Head of caudate nucleus (tissue), 42 donors: ENCODE measurements at places on chromosomes 16 and 17.
A peak's percentile ranks its signal among the peaks of the same experiment; 100 is the strongest.

DNA sequence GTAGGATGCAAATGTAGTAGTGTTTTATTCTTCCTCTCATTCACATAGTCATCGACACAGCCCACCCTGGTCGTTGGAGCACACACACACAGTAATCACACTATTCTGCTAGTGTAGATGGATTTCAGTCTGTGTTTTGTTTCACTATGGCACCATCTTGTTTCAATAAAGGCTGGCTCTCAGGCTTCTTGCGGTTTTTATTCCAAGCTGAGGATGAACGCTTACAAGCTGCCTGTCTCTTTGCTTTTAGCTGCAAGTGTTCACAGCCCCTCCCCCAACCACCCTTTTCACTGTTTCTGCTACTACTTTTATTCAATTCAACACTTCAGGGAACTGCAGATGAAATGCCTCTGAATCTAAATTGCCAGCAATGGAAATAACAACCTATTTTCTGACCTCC is 140.9 kb upstream of the PMFBP1 start:
- no peak for DNase-seq

DNA sequence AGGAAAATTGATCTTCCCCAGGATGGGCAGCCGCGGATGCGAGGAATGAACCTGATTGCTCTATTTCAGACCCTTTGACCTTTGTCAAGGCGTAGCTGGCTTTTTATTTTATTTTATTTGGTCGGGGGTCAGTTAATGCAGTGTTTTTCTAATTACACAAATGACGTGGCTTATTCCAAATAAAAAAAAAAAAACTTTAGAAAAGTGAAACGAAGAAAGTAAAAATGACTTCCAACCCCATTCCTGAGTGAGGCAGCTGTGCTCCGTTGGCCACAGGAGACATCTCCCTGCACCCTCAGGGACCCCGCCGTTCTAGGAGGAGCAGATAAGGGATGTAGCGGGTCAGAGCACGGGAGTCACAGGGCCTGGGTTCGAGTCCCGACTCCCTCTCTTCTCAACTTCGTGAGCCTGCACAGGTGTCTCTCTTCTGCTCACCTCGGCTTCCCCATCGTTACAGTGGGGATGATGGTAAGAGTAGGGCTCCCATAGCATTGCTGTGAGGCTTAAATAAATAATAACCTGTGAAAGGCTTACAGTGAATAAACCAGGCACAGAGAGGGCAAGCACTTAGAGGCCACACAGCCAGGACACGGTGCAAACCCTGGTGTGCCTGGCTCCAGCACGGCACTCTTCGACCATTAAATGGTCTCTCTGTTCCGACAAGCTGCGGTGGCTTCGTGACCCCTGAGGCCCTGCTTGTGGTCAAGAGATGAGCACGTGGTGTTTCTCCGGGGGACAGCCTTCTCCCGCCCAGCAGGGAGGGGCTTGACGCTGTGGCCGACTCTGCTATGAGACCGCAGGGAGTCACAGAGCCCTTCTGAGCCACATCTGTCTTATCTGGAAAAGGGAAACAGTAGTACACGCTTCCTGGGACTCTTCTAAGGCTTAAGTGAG is 10.2 kb downstream of the FOXF1 start:
- DNase-seq: no peak

DNA sequence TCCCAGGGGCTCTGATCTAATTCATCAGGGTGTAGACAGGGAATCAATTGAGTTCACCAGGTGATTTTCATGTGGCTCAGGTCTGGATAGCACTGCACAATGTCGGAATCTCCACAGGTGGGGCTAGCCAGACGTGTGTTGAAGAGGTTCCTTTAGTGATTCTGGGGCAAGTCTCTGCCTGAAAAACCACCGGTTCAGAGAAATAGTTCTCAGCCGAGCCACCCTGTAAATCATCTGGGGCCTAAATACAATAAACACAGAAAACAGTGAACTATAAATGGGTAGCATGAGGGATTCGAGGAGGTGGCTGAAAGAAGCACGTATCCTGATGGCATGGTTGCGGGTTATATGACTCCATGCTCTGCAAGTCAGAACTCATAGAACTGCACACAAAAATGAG is 21.3 kb downstream of the ASPA start:
- DNase-seq: no peak

- DNase-seq: no peak
These were observed 4.1 kb downstream of the SLC25A19 start for GRCh38 chr17:75285123-75285522.

DNA sequence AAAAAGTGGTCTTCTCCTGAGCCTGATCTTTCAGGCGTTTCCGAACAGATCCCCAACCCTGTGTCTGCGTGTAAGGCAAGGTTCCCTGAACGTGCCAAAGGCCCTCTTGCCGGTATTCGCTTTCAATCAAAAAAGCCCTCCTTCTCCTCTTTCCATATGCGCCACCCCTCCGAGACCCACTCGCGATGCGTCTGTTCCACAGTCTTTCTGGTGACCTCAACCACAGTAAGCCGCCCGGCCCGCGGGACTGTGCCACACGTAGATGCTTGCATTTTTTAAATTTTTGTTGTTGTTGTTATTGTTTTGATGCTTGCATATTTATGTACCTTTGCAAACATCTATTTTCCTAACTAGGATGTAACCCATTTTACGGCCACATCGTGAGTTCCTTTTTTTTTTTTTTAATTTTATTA is 607 bp upstream of the PRPSAP1 start:
- no peak for DNase-seq

GRCh38 chr16:27319257-27319965 is 5.6 kb downstream of the IL4R start:
- DNase-seq: no peak

DNA sequence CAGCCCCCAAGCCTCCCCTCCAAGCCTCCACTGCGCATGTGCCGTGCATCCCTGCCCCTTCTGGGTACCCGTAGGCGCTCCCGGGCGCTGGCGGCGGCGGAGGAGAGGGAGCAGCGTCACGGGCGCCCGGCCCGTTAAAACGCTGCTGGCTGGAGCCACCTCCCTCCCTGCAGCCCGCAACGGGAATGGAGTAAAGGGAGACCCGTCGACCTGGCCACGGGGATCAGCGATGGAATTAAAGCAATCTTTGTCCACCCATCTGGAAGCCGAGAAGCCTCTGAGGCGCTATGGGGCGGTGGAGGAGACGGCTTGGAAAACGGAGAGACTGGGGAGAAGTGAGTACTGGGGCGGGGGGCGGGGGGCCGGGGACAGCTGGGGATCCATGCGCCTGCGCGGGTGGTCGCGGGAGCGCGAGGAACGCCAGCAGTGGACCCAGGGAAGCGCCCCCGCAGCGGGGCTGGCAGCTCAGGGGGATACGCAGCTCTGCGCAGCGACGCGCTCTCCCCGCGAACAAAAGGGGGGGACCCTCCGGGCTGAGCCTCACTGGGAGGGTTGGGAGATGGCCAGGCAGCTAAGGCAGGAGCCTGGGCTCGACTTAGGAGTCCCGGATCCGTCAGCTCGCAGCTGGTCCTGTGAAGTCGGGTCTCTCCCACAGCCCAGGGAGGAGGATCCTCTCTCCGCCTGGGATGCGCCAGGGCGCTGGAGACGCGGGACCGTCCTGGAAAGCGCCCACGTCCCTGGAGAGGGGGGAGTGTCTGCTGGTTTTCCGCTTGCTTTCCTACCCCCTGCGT is at the start of gene BMERB1:
TSS of gene BMERB1 (plus strand) at position 164 of the 791 bp plus-strand sequence. CDS start at position 230, 66 bp downstream.
- peak; percentile 86 for DNase-seq

DNA sequence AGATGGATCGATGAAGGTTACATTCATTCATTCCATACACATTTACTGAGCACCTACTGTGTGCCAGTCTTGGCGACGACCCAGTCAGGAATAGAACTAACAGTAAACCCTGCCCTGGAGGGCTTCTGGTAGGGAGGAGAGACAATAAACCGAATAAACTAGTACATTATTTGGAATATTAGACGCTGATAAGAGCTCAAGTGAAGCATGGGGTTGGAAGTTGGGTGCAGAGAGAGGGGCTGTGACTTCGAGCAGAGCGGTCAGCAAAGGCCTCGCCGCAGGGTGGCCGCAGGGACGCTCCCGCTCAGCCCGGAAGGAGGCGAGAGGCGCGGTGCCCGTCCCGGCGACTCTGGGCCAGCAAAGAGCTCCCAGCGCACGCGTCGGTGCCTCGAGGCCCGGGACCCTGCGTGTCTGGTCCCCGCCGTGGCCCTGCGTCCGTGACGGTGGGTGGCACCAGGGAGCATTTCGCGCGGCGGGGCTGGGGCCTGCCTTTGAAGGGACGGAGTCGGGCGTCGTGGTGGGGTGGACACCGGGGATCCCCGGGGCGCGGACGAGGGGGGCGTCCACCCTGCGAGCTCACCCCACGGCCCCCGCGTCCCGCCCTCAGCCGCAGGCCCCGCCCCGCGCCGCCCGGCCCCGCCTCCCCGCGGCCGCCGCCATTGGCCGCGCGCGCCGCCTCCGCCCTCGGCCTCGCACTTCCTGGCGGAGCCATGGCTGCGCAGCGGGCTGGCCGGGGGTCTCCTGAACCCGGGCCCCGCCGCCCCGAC is at the start of gene KLHL36:
TSS of gene KLHL36 (plus strand) at position 684 of the 767 bp plus-strand sequence. CDS start 2,357 bp downstream, outside the sequence.
- DNase-seq: peak; percentile 24

GRCh38 chr17:73210002-73210678 is 17.3 kb downstream of the COG1 start:
- DNase-seq: no peak

DNA sequence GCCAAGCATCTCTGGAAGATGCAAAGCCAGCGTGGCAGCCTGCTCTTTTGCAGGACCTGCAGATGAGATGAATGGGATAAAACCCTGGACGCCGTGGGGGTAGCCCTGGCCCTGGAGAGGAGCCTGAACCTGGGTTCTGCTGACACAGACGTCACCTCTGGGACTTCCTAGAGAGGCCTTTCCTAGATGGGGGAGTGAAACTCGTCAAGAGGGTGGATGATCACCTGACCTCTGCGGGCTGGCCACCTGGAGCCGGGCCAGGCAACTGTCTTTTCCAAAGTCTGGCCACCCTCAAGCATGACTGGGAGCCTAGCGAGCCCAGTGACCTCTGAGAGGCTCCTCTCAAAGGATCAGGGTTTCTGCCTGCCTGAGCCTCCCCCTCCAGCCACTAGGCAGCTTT is 529.0 kb downstream of the KCNJ18 start:
- DNase-seq: no peak

DNA sequence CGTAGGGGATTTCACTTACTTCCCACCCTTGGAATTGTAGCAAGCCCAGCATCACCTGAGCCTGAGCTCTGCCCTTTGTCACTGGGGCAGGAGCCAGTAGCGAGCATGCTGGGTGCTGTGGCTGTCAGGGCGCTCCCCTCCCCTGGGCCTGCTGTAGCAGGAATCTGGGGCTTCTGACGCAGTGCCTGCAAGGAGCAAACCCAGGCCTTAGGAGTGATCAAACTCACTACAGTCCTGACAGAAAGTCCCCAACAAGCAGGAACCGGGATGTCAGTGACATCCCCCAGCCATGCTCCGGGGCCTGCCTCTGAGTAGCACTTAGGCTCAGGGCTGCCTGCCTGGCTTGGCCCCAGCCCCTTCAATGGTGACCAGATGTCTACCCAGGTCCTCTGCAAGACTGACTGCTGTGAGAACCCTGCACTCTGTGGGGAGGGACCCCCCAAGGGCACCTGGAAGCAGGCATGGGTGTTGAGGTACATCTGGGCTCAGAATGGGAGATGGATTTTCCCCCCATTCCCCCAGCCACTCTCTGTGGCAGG is 23.5 kb downstream of the PLD6 start:
- DNase-seq: no peak

DNA sequence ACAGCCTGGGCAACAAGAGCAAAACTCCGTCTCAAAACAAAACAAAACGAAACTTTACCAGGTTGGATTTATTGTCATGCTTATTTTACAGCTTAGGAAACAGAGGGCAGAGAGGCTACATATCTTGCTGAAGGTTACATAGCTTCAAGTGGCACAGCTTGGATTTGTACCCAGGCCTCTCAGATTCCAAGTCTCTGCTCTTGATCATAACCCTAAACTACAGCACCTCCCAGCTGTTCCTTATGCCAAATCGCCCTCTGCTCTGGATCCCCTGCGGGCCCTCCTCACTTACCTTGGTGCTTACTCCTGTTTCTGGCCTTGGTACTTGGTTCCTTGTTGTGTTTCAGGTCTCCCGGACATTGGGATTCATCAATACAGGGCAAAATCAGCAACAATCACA is 11.7 kb upstream of the CUEDC1 start:
- no peak for DNase-seq

- DNase-seq: peak; percentile 44
These were observed 1.1 kb upstream of the WBP2 start for GRCh38 chr17:75856062-75856756.
